ENCODE measurements at places on chromosomes 2 and 18. TPM values are rescaled to one million over a fixed set of nuclear protein-coding genes. Genes with fewer than 3 reads are reported as not detected.

DNA sequence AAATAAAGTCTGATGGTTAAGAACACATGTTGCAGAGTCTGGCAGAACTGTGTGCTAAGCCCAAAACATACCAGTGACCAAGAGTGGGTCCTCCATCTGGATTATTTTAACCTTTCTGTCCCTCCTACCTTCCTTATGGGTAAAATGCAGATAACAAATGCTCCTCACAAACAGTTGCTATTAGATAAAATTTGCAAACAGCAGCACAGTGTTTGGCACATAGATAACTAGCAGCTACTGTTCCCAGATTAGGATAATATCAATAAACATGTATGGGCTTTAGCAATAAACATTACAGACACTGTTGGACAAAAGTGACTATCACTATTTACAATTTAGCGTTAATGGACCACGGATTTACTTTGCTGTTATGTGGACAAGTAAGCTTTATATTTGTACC lies 154.9 kb downstream of the TCF4 start:
- no peak for DNase-seq

DNA sequence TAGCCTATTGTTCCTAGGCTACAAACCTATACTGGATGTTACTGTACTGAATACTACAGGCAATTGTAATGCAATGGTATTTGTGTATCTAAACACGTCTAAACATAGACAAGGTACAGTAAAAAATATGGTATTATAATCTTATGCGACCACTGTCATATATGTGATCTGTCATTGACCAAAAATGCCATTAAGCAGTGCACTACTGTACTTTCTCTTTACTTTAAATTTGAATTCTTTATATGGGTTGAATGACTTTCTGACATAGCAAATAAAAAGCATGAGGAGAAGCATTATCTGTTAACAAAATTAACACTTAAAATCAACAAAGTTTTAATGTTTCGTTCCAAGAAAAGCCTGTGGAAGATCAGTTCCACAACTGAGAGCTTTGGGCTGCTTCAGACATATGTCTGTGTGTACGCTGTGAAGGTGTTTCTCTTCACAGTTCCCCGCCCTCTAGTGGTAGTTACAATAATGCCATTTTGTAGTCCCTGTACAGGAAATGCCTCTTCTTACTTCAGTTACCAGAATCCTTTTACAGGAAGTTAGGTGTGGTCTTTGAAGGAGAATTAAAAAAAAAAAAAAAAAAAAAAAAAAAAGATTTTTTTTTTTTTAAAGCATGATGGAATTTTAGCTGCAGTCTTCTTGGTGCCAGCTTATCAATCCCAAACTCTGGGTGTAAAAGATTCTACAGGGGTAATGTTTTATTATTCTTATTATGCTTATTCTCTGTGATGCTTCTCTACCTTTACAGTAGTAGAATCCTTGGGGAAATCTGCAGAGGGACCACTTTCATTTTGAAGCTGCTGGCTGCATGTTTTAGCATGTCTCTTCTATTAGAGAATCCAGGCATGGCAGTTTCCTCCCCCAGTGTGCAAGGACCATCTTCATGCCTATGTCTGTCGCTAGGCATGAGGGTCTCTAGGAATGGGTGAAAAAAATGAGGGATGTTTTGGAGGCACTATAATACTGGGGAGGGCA lies 54.5 kb downstream of the SCN2A start:
- peak; percentile 85 for DNase-seq

ZAP70 gene
- not detected for total RNA-seq

DNA sequence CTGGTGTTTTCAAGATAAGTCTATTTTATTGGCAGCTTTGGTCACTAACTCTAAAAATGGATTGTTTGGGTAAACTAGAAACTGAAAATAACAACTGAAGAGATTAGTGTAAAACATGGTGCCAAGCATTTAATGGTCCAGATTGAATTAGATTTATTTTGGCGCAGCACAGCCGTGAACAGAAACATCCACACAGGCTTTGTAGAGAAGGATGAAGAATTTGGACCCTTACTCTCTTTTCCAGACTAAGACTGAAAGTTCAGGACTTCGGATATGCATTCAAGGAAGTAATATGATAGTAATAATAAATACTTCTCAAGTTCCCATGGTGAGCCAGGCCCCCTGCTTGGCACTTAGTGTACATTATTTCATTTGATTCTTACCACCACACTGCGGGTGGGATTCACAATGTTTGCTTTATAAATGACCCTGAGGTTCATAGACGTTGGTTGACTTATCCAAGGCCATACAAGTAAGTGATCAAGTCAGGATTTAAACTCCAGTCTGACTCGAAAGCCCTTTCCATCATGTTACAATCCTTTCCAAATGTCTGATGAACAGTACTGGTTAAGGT lies 54.2 kb upstream of the ITGB6 start:
- DNase-seq = no peak

TMEM163 gene
- not detected for total RNA-seq

DNA sequence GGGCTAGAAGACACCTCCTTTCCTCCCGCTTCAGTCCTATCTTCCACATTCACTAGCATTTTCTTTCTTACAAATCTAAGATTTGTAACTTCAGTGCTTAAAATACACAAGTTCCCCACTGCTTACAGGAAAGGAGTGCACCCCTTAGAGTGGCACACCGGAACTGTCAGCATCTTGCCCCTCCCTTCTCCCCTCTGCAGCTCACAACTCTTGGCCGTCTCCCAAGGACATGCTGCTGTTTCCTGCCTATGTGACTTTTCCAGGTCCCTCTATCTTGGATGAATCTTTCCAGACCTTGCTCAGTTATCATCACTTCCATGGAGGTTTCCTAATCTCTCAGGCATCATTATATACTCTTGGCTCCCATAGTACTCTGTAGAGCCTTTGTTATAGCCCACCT lies 334.8 kb downstream of the CELF4 start:
- DNase-seq = no peak

LPIN2 gene
- 36.2 TPM for total RNA-seq

GPR45 gene
- not detected for total RNA-seq

TMEM17 gene
- 2.1 TPM for total RNA-seq

SKA1 gene
- total RNA-seq = 37.5 TPM

DNA sequence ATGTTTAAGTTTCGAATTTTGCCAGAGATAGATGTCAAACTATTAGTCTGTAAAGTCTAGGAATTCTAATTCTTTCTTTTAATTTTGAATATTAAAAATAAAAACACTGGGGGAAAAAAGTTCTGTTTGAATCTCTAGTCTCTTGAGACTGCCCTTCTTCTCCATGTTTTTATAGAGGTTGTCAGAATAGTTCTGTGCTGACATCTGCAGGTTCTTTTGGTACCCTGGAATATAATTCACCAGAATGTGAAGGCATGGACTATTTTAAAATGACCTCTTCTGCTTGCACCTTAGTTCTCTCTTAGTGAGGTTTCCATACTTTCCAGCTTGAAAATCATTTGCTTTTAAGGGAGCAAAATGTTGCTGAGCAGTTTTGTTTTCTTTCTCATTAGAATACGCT lies 121.0 kb upstream of the MSTN start:
- no peak for DNase-seq

HSBP1L1 gene
- 6.8 TPM for total RNA-seq

- DNase-seq = no peak
Observed at GRCh38 chr2:189018631-189019030, 44.5 kb downstream of the COL3A1 start.

KCNK3 gene
- total RNA-seq = 2.8 TPM

GRCh38 chr2:128301501-128301966 lies 17.1 kb downstream of the HS6ST1 start:
- peak; percentile 91 for DNase-seq

GRCh38 chr2:149648282-149649030 lies 60.9 kb upstream of the MMADHC start:
- peak; percentile 94 for DNase-seq

DNA sequence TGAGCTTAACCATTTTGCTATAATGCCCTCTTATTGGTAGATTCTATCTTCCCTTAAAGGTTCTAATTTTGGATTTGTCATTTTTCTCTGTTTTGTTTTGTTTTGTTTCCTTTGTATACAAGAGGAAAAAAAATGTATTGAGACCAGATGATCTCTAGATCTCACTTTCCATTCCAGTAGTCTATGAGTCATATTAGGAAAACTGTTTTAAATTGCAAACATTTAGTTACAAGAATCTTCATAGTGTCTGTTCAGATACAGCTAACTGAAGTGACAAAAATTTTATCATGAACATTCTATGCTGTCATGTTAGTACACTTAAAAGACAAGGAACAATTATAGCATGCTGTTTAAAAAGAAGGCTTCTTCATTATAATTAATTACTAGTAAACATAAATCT lies 322.8 kb downstream of the LRRTM4 start:
- no peak for DNase-seq

DNA sequence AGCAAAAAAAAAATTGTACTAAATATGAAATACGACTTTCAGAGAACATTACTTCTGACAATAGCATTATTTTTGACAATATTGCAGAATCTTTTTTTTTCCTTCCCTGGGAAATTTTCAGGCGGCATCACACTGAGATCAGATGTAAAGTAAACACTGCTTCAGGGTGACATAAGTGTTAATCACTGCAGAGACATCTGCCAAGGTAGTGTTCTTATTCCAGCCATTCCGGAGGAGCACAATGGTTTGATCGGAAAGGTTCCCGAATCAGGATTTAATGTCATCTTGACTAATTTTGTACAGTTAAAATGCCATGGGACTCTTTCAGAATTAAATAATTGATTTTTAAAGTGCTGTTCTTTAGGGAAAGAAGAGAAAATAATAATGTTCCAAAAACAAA lies 56.7 kb upstream of the ZNF236 start:
- DNase-seq = no peak

GRCh38 chr2:206968134-206969086 lies 29.1 kb downstream of the CPO start:
- peak; percentile 54 for DNase-seq

CYS1 gene
- total RNA-seq = 0.79 TPM

GRCh38 chr2:9753276-9753600 lies 90.0 kb upstream of the TAF1B start:
- DNase-seq = peak; percentile 93

PJVK gene
- total RNA-seq = not detected

DNA sequence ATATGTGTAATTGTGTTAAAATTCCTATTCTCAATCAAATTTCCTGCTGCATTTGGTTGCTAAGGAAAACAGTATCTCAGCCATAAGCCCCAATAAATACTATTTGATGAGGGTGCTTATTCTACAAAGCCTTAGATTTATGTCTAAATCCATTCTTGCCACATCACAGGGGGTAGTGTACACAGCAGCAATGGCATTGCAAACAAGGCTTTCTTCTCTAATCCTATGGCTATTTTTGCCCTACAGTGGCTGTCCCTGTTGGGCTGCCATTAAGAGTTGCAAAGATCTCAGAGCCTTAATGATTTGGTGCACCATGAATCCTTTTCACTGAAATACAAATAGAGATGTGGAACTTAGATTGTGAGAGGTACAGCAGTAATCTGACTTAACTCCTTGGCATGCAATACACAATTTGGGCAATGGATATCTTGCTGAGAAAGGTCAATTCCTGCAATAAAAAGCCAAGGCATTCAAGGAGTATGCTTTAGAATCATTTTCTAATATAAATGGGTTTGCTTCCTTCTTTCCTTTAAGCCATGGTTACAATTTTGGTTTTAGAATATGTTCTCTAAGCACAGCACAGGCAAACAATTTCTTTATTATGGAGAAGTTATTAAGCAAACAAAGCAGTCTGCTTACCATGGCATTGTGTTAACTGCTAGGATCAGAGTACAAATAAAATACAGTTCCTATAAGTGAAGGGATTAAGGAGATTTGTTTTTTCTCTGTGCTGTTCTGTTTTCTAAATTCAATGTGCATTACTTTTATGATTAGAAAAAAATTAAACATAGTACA lies 69.8 kb upstream of the CD302 start:
- DNase-seq = no peak

DNA sequence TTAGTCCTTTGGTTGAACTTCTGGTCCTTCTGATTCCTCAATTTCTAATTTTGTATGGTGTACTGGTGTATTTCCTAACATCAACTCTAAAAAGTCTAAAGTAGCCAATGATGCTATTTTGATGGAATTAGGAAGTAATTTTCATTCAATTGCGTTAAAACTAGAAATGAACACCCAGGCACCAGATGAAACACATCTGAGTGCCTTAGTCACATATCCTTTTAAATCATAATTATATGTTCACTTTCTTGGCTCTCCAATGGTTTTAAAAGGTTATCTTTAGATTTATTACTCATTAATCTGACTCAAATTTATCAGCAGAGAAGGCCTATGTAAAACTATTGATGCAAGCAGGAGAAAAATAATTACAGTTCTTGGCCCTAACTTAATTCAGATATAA lies 119.7 kb downstream of the GAREM1 start:
- DNase-seq = no peak

DNA sequence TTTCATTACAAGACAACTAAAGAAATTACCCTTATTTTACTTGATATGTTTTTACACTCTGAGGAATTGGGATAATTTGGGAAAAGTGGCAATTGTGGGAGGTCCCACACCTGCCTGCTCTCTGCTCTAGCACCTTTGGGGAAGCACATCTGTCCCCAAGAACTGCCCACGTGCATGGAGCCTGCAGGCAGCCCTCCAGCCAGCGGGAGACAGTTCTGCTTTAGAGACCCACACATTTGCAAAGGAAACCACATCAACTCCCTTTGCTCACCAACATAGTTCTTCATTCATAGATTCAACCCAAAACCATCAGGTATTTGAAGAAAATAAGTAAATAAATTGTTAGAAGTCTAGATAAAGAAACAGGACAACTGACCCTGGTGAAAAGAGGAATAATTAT lies 239.9 kb upstream of the ID2 start:
- DNase-seq = no peak

TM4SF20 gene
- not detected for total RNA-seq
